ENCODE measurements at places on chromosomes 5 and 9.

DNA sequence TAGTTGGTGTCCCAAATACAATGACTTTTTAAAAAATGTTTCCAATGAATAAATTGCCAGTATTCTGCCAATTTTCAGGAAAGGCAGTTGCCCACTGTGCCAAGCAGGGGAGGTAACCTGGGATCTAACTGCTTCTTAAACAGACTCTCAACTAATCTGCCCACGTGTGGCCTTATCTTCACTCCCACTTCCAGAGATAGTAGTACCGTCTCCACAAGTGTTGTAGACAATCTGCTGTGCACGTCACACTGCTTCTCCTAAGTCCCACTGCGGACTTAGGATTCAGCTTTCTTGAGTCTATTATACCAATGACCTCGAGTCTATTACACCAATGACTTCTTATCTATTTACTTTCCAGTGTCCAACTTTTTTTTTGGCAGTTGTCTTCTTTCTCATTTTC is 21.2 kb downstream of the POU4F3 start:
- DNase-seq = no peak

GRCh38 chr5:55141945-55142690 is 17.9 kb upstream of the GPX8 start:
- no peak for DNase-seq

DNA sequence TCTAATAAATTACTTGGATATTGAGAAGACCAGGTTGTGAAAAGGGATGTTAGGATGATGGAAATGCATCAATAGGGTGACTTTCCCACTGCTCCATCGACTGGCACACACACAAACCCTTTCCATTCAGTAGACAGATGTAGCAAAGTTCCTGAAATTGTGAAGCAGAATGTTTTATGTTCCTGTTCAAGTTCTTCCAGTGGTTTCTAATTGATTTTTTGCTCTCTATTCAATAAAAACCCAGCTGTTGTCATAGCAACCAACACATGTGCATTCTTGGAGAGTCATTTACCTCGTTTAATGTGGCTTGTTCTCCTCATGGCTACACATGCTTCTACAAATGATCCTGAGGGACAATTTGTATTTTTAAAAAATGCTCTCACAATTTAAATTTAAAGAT is 244.6 kb downstream of the RAB3C start:
- DNase-seq = no peak

DNA sequence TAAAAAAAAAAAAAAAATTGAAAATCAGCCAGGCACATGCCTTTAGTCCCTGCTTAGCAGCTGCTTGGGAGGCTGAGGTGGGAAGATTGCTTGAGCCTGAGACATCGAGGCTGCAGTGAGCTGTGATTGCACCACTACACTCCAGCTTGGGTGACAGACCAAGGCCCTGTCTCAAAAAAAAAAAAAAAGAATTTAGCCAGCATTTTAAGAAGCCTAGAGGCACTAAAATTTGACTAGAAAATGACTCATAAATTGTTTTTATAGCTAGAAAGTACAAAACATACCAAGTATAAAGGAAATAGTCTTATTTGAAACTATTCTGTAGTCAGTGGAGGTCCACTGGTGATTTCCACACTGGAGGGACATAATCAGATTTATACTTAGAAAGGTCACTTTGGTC is 17.5 kb downstream of the LRRC70 start:
- no peak for DNase-seq

DNA sequence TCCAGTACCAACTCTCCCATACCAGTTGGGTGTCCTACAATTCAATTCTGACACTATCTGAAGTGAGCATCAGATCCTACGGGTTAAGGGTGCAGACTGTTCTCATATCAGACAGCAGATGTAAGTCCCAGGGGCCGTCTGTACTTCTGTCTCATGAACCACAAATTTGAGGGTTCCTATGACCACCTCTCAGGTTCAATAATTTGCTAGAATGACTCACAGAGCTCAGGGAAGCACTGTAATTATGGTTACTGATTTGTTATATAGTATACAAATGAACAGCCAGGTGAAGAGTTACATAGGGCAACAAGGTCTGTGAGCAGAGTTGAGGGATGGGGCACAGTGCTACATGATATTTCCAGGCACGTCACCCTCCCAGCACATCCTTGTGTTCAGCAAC is 499.1 kb downstream of the DMAC1 start:
- no peak for DNase-seq

GRCh38 chr5:139636207-139636792 is 11.8 kb upstream of the CXXC5 start:
- DNase-seq = no peak

- DNase-seq = no peak
Measured at GRCh38 chr9:86641970-86642369, 287.8 kb upstream of the TUT7 start.

- DNase-seq = no peak
Measured at GRCh38 chr9:108047264-108047663, 557.7 kb upstream of the KLF4 start.

GRCh38 chr5:154485850-154486426 is 7.9 kb upstream of the HAND1 start:
- no peak for DNase-seq

GRCh38 chr9:134325813-134326723 is at the start of gene RXRA:
RXRA (plus strand) TSS chr9:134326455; CDS start chr9:134326632, 177 bp downstream.
- peak; percentile 52 for DNase-seq

DNA sequence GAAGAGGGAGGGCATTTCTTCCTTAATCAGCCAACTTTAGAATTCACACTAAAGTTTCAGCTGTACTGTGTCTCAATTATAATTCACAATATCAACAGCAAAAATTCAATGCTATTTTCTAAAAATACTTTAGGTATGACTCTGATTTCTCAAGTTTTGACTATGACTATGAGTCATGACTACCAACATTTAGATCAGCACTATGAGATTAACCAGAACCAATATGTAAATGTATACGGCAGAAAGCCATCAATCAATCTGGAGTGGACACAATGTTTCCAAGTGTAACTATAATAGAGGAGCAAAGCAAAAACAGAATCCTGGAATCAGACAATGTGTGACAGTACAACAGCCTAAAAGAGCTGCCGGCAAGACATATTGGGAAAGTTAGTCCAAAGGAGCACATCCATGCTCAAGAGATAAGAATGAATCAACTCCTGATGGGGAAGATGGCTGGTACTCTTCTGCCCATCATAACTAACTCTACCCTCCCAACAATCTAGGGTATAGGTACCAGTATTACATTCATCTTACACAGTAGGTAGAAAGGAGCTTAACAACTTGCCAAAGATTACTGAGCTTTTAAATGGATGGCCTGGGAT is 294.4 kb downstream of the SEMA5A start:
- DNase-seq = no peak

GRCh38 chr5:151674626-151675610 is 11.8 kb downstream of the SPARC start:
- no peak for DNase-seq

DNA sequence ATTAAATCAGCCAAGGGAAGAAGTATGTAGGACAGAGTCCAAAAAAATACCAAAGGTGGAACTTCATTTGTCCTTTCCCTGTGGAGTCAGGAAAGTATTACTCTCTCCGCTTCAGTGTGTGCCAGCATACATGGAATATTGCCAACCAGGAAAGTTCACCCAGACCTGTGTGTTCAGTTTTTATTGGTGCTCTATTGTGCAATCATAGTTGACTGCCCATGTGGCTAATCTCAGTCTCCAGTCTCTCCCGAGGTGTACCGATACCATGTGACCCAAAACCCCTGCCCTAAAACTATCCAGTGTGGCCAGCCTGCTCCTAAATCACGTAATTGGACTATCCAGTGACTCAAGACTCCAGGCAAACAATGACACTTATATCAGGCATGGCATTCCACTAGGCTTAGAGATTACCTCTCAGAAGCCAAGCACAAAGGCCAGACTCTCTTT is 38.8 kb downstream of the NFX1 start:
- DNase-seq = peak; percentile 99

GRCh38 chr9:130989391-130989790 is 19.6 kb upstream of the LAMC3 start:
- no peak for DNase-seq

GRCh38 chr5:174919351-174919750 is 195.0 kb downstream of the MSX2 start:
- no peak for DNase-seq

DNA sequence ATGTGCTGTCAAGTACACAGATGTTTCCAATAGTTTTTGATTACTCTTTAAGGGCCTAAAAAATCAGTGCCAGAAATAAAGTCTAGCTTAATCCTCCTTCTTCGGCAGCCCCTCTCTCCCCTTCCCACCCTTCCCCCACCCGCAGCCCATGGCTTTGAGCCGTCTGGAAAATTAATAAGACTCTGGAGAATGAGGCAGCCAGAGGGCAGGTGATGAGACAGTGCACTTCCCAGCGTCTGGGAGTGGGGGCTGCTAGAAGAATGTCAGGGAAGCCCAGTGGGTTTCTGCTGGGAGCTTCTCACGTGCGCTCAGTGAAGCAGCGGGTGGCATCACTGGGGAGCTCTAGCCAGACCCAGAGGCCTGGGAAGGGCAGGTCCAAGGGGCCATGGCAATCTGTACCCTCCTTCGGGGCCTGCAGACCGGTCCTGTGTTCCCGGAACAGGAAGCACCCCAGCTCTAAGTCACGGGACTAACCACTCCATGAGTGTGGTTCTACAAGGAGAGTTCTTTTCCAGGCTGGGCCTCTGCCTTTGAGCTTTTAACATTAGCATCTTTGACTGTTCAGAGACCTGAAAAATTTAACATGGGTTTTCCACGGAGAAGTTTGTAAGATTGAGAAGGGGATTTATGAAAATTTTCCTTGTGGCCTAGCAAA is 164.8 kb upstream of the OTULINL start:
- DNase-seq = no peak

- DNase-seq = no peak
Measured at GRCh38 chr5:31963358-31964006, 210.6 kb downstream of the GOLPH3 start.

- DNase-seq = no peak
Measured at GRCh38 chr9:26975728-26976707, 19.8 kb downstream of the IFT74 start.

GRCh38 chr5:62614355-62614754 is 35.7 kb downstream of the LRRC70 start:
- no peak for DNase-seq

- DNase-seq = no peak
Measured at GRCh38 chr9:136954270-136955083, 2.4 kb downstream of the LCN12 start.

DNA sequence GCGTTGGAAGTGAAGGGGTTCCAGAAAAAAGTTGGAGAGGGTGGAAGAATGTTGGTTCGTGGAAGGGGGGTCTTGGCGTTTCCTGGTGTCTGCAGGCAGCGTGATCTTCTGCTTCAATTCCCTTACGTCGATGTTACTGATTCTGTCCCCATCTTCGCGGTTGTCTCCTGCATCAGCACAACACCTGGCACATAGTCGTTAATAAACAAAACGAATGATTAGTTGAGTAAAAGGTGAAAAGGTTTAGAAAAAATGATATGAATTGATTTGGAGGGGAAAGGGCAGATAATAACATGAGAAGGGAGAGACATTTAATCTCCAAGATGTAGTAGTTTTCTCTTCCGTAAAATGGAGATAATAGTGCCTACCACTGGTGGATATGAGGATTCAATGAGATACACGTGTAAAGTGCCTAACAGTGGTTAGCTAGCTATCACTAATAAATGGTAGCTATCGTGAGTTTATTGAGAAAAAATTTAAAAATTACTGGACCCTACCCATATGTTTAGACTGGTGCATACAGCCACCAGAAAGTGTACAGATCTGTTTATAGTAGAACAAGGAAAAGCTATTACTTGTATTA is 556 bp downstream of the MTREX start:
- no peak for DNase-seq

- peak; percentile 10 for DNase-seq
Measured at GRCh38 chr5:113846941-113847340, 333.4 kb downstream of the YTHDC2 start.

DNA sequence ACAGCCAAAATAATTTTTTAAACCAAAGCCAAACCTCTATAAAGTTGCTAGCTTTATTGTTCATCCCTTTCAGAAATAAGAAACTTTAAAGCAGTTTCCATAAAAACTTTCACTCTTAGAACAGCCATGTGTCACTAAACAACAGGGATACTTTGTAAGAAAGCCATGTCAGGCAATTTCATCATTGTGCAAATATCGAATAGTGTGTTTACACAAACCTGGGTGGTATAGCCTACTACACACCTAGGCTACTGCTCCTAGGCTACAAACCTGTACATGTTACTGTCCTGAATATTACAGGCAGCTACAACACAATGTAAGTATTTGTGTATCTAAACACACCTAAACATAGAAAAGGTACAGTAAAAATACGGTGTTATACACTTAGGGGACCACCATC is 59.9 kb downstream of the TLE1 start:
- no peak for DNase-seq

DNA sequence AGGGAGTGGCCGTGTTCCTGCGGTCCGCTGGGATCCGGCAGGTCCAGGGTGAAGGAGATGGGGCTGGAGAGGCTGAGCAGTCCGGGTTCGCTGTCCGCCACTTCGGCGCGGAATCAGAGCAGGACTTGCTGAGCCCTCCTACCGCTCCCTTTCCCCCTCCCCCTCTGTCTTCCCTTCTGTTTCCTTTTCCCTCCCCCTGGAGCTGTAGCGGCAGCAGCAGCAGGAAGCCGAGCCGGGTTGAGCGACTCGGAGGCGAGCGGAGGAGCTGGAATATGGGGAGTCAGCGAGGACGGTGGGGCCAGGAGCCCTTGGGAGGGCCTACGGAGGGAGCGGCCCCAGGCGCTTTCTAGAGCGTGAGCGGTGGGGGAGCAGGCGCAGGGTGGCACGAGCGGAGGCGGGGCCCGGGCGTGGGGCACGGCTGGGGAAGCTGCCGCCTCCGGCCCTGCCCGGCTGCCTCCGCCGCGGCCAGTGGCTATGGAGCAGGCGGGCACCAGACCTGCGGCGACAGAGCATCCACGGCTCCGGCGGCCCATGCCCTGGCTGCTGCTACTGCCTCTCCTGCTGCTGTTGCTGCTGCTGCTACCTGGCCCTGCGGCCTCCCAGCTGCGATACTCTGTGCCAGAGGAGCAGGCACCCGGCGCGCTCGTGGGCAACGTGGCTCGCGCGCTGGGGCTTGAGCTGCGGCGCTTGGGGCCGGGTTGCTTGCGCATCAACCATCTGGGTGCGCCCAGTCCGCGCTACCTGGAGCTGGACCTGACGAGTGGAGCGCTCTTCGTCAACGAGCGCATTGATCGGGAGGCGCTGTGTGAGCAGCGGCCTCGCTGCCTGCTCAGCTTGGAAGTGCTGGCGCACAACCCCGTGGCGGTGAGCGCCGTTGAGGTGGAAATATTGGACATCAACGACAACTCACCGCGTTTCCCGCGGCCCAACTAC is at the start of gene PCDHAC2:
TSS of gene PCDHAC2 (plus strand) at position 184 of the 933 bp plus-strand sequence. CDS start at position 475, 291 bp downstream.
- peak; percentile 8 for DNase-seq

GRCh38 chr9:118318770-118319431 is 614.7 kb downstream of the TLR4 start:
- DNase-seq = peak; percentile 66

- no peak for DNase-seq
Measured at GRCh38 chr9:112530751-112531205, 44.2 kb downstream of the KIAA1958 start.

GRCh38 chr5:140965905-140966292 is 377 bp upstream of the PCDHAC2 start:
- no peak for DNase-seq

DNA sequence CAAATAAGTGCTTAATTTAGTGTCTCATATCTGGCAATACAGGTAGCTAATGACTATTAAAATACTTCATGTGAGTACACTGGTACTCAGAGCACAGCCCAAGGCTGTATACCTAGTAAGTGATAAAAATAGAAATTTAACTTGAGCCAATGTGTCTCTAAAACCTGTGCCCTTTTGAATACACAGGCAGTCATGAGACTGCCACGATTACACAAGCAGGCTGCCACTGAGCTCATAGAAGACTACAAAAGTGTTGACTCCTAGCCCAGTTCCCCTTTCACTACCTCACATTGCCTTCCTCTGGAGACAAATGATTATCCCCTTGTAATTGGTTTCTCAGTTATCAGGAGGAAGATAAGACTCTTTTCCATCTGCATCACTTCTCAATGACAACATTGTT is 66.3 kb upstream of the PAPPA start:
- peak; percentile 77 for DNase-seq

All from epithelial cell of prostate (primary cell).